ENCODE measurements at places on chromosomes 6 and 20. TPM values are rescaled to one million over a fixed set of nuclear protein-coding genes. Genes with fewer than 3 reads are reported as not detected.

DNA sequence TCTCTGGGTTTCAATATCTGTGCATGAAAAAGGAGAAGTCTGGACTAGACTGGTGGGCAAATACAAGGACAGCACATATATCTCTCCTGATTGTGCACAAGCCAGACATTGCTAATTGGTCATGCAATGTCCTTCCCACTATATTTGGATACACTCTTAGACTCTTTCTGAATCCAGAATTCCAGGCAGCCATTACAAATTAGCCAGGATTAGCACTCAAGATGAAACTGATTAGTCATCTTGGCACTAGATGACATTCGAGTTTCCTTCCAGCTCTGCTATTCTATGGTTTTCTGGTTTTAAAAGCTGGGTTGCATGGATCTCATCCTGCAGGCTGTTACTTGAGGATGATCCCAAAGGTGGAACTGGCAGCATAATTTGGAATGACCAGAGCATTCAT lies 73.2 kb downstream of the SCP2D1 start:
- no peaks in the 10 kb centered on the region for H3K27me3 ChIP-seq
- no peaks in the 10 kb centered on the region for H3K36me3 ChIP-seq
- no peaks in the 10 kb centered on the region for H3K4me1 ChIP-seq
- no peak for DNase-seq
- H3K27ac ChIP-seq: no peak overlapping the region
- no peak overlapping the region for H3K4me3 ChIP-seq

- H3K27ac ChIP-seq: no peak overlapping the region
- no peak for DNase-seq
- no peaks in the 10 kb centered on the region for H3K36me3 ChIP-seq
- H3K27me3 ChIP-seq: no peaks in the 10 kb centered on the region
- H3K4me3 ChIP-seq: no peak overlapping the region
- no peaks in the 10 kb centered on the region for H3K4me1 ChIP-seq
Measured at GRCh38 chr20:5621305-5621704, 128.9 kb upstream of the SHLD1 start.

The GPX5 gene
- not detected for total RNA-seq

The ABHD16B gene
- not detected for total RNA-seq

The EYS gene
- not detected for total RNA-seq

DNA sequence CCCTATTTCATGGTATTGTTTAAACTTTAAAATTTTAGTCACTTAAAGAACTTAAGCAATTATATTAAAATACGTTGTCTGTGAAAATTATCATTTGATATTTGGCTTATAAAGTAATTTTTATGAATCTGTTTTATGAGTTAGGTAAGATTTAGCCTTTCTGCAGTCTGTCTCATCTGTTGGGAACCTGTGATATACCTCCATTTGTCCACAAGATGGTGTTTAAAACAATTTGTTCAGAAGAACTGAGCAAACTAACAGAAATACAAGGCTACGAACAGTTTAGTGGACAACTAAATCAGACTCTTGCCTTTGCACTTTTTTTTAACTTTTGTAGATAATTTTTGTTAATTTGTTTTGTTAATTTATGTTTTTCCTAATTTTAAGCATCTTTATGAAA lies 92.4 kb downstream of the COL9A1 start:
- H3K4me1 ChIP-seq: no peaks in the 10 kb centered on the region
- H3K36me3 ChIP-seq: no peaks in the 10 kb centered on the region
- H3K4me3 ChIP-seq: no peak overlapping the region

DNA sequence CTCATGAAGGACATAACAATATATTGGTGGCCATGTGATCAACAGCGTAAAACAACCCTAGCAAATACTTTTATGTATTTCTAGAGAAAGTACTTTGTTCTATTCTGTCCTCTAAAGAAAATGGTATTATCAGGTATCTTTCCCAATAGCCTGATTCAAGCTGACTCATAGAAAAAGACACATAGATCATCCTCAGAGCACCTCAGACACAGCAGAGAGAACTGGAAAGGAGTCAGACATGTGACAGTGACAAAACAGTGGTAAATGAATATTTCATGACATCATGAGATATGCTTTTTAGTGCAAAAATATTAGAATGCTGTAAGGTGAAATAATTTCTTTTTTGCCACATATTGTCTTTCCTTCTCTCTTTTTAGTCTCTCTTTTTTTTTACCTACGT lies 1355.0 kb upstream of the MAP3K7 start:
- H3K4me3 ChIP-seq: no peak overlapping the region
- DNase-seq: no peak
- no peaks in the 10 kb centered on the region for H3K27me3 ChIP-seq
- no peaks in the 10 kb centered on the region for H3K36me3 ChIP-seq
- no peaks in the 10 kb centered on the region for H3K4me1 ChIP-seq

The CCHCR1 gene
- 41.9 TPM for total RNA-seq

DNA sequence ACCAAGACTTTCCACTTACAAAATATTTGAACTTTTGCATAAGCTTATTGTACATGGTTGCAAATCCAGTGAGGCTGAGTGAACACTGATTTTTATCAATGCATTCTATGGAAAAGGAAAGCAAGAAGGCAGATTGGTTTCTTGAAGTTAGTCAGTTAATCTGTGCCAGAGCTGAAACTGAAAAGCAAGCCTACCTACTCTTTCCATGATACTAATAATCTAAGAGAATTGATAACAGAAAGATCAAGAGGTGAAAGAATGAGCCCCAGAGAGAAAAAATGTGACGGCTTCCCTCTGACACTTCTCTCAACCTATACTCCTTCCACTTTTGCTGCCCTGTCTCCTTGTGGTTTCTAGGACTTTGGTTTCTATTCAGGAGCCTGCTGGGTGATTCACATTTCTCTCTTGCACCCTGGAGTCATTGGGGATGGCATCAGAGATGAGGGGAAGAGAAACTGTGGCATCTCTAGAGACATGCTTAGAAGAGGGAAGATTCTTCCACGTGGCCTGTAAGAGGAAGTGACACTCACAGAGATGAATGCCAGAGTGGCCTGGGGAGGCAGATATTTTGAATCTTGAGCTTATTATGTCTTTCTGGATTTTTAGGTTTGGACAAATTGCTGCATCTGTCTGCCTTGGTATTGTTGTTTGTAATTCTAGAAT lies 158.6 kb upstream of the RIMS1 start:
- H3K27ac ChIP-seq: no peak overlapping the region
- DNase-seq: no peak
- H3K27me3 ChIP-seq: no peaks in the 10 kb centered on the region
- H3K36me3 ChIP-seq: no peaks in the 10 kb centered on the region

The C20orf141 gene
- total RNA-seq: not detected

The HSPA12B gene
- total RNA-seq: not detected

- H3K36me3 ChIP-seq: no peaks in the 10 kb centered on the region
- H3K27me3 ChIP-seq: no peaks in the 10 kb centered on the region
- H3K4me3 ChIP-seq: no peak overlapping the region
- DNase-seq: no peak
Measured at GRCh38 chr6:139732451-139732850, 358.0 kb upstream of the CITED2 start.

DNA sequence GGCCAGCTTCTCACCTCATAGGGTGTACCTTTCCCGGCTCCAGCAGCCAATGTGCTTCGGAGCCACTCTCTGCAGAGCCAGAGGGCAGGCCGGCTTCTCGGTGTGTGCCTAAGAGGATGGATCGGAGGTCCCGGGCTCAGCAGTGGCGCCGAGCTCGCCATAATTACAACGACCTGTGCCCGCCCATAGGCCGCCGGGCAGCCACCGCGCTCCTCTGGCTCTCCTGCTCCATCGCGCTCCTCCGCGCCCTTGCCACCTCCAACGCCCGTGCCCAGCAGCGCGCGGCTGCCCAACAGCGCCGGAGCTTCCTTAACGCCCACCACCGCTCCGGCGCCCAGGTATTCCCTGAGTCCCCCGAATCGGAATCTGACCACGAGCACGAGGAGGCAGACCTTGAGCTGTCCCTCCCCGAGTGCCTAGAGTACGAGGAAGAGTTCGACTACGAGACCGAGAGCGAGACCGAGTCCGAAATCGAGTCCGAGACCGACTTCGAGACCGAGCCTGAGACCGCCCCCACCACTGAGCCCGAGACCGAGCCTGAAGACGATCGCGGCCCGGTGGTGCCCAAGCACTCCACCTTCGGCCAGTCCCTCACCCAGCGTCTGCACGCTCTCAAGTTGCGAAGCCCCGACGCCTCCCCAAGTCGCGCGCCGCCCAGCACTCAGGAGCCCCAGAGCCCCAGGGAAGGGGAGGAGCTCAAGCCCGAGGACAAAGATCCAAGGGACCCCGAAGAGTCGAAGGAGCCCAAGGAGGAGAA lies 10.5 kb downstream of the GNAS-AS1 start:
- H3K36me3 ChIP-seq: peaks cover 7% of the 10 kb centered on the region
- no peak for DNase-seq

DNA sequence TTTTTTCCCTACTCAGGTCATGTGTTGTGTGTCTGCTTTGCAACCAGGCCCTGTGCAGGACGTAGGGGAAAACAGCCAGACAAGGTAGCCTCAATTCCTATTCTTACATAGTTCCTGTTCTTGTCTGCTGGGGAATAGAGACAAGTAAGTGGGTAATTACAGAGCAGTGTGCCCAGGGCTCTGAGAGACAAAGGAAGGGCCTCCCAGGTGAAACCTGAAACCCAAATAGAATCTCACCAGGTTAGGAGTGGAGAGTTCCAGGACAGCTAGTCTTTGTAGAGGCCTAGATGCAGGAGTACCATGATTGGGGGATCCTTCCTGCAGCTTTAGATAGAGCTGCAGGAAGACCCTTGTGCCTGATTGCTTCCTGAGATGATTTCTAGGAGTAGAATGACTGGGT lies 48.4 kb downstream of the DHX35 start:
- no peak overlapping the region for H3K4me3 ChIP-seq
- no peak for DNase-seq
- no peaks in the 10 kb centered on the region for H3K27me3 ChIP-seq
- H3K4me1 ChIP-seq: peaks cover 17% of the 10 kb centered on the region

DNA sequence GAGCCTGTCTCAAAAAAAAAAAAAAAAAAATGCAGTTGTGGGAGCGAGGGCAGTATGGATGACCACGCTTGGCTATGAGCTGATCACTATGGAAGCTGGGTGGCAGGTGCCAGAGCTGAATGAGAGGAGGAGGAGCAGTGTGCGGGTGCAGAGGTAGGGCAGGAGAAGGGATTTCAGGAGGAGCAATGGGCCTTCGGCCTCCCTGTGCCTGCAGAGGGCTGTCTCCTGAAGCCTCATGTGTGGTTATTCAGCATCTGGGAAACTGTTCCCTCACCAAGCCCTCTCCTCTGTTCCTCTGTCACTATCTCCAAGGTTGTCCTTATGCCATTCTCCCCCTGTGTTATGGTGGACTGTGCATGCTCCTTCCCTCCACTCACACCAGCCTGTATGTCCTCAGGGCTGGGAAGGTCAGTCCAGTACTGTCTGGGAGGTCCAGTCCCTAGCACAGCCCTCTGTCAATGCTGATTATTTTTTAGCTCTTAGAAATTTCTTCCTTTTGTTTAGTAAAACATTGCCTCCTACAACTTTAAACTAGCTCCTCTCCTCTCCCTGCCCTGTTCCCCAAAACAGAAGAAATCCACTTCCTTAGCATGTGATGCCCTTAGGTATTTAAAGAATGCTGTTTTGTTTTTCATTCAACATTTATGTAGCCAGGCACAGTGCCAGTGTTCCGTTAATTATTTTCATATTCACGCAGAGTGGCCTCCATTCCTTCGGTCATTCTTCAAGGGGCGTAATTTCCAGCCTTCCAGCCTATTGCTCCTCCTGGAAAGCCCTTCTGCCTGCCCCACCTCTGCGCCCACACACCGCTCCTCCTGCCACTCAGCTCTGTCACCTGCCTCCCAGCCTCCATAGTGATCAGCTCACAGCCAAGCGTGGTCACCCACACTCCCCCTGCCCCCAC lies 48.9 kb downstream of the CNBD2 start:
- H3K27ac ChIP-seq: no peak overlapping the region
- H3K4me3 ChIP-seq: no peak overlapping the region
- peaks cover 2% of the 10 kb centered on the region for H3K27me3 ChIP-seq
- H3K4me1 ChIP-seq: no peaks in the 10 kb centered on the region
- H3K36me3 ChIP-seq: no peaks in the 10 kb centered on the region

DNA sequence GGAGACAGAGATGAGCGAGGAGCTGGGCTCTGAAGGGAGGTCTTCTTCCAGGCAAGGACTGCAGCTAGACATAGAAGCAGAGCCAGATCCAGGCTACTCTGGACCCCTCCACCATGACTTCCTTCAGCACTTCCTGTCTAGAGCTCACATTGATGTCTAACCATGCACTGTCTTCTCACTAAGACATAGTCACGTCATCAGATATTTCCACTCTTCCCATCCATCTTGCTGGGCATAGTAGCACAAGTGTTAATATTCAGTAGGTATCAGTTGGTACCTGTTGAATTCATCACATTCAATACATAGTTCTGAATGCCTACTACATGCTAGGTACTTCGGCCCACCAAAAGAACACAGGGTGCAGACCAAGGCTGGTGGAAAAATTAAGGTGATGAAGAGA lies 2.9 kb downstream of the HLA-DMA start:
- peaks cover 79% of the 10 kb centered on the region for H3K4me1 ChIP-seq
- no peaks in the 10 kb centered on the region for H3K27me3 ChIP-seq
- H3K36me3 ChIP-seq: peaks cover 6% of the 10 kb centered on the region

- no peak for DNase-seq
- H3K36me3 ChIP-seq: no peaks in the 10 kb centered on the region
- H3K27ac ChIP-seq: no peak overlapping the region
- H3K27me3 ChIP-seq: peaks cover 2% of the 10 kb centered on the region
- H3K4me3 ChIP-seq: no peak overlapping the region
Measured at GRCh38 chr20:18904192-18904591, 90.6 kb downstream of the SCP2D1 start.

The CDK5RAP1 gene
- 37.5 TPM for total RNA-seq

The SLC4A11 gene
- total RNA-seq: 1.6 TPM

DNA sequence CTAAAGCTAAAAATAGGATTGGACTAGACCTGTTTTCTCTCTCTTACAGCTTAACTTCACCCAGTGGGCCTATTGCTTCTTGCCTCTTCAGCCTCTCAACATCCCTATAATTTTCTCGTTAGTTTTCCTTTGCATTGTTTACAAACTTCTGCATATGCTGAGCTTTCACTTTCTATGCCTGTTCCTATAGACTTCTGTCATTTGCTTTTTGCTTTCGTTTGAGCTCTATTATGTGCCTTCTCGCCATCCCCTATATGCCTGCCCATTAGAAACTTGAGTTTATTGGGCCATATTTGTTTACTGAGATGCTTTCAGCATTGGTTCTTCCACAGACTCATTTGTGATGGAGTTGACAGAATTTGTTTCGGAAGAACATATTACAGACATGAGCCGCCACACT lies 40.9 kb downstream of the NCOA7 start:
- DNase-seq: no peak
- peaks cover 19% of the 10 kb centered on the region for H3K36me3 ChIP-seq
- no peaks in the 10 kb centered on the region for H3K27me3 ChIP-seq
- H3K4me3 ChIP-seq: no peak overlapping the region
- H3K27ac ChIP-seq: no peak overlapping the region

All from activated CD8-positive, alpha-beta T cell treated with anti-CD3 and anti-CD28 coated beads, Interleukin-2, amount 10 ng/mL, durations not matched to agents 7 days and 5 days (primary cell).